Glutamatergic neuron (in vitro differentiated cells): ENCODE measurements at places on chromosomes 5 and 9. TPM values are rescaled to one million over a fixed set of nuclear protein-coding genes. Genes with fewer than 3 reads are reported as not detected.

- no peak for DNase-seq
- H3K4me3 ChIP-seq = no peak overlapping the region
- no peaks in the 10 kb centered on the region for H3K36me3 ChIP-seq
- H3K27me3 ChIP-seq = peaks cover 7% of the 10 kb centered on the region
These were observed 251.1 kb downstream of the EBF1 start for GRCh38 chr5:158848634-158849033.

GRCh38 chr5:77066184-77066583 is 20.9 kb downstream of the ZBED3 start:
- no peaks in the 10 kb centered on the region for H3K27me3 ChIP-seq
- no peak overlapping the region for H3K4me3 ChIP-seq
- no peaks in the 10 kb centered on the region for H3K36me3 ChIP-seq
- DNase-seq = no peak

BRD8 gene
- total RNA-seq = 62.3 TPM

- peaks cover 28% of the 10 kb centered on the region for H3K4me1 ChIP-seq
- no peaks in the 10 kb centered on the region for H3K27me3 ChIP-seq
- H3K27ac ChIP-seq = no peak overlapping the region
- peaks cover 4% of the 10 kb centered on the region for H3K36me3 ChIP-seq
These were observed 7.9 kb downstream of the GABBR2 start for GRCh38 chr9:98700801-98701200.

SLC36A3 gene
- not detected for total RNA-seq

CNTRL gene
- 9.5 TPM for total RNA-seq

GRCh38 chr5:148820461-148821395 is 5.7 kb upstream of the ADRB2 start:
- peaks cover 3% of the 10 kb centered on the region for H3K27me3 ChIP-seq
- H3K4me3 ChIP-seq = no peak overlapping the region
- no peaks in the 10 kb centered on the region for H3K36me3 ChIP-seq
